Inflammatory macrophage (primary cell): ENCODE measurements at places on chromosomes 5 and 9.

DNA sequence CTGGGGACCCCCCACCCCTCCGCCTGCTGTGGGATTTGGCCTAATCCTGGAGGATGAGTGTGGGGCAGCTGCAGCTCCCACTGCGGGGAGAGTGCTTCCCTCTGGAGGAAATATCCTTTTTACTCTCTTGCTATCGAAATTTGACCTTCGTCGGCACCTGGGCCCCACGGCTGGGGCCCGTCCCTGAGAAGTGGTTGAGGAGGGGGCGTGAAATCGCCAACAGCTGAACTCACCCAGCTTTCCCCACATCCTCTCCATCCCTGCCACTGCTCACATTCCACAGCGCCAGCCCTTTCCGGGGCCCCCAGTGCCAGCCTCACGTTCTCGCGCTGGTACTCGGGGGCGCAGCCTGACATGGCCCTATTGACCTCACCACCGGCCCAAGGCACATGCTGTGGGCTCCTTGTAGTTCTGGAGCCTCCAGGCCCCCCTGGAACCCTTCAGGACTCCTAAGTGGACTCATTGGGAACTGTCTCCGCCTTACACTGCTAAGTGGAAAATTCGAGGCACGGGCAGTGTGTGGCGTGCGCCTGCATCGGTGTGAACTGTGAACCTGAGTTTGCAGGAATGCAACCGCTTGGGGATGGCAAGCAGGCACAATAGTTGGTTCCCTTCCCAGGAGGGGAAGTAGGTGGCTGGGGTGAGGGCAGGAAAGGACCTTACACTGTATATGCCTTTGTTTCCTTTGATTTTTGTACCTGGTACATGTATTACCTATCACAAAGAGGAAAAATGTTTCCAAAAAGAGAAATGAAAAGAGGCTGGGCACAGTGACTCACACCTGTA, 19.2 kb downstream of the FGFR4 start:
- no peak for DNase-seq

DNA sequence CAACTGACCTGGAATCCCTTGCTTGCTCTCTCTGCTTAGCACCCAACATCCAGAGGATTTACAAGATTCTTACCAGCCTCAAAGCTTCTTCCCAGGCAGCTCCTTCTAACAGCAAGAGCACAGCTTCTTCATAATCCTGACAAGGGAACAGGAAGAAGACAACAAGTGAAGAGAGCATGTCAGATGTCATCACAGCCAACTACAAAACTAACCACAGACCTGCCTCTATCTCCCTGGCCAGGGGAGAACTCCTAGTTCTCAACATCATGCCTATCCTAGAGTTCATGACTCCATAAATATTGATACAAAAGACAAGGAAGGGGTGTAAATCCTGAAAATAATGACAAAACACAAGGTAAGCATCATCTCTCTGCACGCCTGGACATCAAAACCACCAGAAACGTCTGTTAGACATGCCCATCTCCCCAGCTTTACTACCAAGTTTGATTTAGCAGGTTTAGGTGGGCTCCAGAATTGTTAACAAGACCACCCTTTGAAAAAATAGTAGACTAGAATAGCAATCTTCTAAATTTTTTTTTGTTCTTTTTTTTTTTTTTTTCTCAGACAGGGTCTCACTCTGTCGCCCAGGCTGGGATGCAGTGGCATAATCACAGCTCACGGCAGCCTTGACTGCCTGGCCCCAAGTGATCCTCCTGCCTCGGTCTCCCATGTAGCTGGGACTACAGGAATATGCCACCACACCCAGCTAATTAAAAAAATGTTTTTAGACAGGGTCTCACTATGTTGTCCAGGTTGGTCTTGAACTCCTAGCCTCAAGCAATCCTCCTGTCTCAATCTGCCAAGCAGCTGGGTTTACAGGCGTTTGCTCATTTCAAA, 20.2 kb downstream of the ACTL7A start:
- no peak for DNase-seq

DNA sequence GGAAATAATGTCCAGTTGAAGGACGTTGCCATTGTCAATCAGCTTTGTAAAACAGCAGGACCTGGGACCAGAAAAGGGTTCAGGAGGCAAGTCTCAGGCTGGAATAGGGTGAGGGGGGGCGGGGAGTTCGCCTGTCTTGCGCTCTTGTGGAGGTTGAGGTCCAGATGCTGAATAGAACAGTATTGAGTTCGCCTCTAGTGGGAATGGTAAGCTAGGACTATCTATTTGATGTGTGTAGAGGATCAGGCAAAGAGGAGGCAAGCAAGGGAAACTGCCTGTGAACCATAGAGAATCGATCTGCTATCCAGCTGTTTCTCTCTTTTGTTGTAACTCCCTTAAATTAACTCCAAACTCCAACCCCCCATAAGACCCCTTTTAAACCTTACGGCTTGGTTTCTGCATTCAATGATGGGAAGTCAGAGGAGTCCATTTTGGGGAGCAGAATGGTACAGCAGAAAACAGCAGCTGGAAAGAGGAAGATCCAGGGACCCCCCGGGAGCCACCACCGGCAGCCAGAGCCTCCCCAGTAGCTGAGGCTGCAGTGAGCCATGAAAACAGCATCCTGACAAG, 133.7 kb downstream of the SLC28A3 start:
- no peak for DNase-seq

DNA sequence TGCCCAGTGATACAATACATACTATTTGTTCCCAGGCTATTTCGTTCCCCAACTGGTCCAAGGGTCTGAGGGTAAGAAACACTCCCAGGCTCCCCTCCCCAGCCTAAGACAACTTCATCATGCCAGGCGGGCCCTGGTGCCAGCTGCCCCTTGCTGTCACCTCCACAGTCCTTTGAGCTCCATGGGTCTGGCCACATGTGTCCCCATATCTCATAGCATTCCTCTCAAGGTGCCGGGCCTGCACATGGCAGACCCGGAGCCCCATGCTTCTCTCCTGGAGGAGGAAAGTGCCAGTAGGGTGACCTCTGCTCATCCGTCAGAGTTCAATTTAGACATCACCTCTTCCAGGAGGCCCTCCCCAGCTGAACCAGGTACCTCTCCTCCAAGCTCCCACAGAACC, 120.5 kb downstream of the C5orf15 start:
- no peak for DNase-seq

DNA sequence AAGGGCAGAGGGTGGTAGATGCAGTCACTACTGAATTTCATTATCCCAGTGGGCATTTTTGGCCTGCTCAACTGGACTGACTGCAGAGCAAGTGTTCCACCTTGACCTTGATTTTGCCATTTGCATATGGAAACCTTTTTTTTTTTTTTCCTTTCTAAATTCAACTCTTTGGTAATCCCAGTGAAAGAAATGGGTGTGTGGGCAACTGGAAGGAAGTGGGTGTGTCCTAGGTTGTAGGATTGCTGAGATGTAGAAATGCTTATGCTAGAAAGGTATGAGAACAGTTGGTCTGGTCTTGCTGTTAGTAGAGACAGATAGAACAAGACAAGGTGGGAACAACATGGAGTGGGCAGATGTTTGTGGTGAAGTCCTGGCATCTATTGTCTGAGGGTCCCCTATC, 7.8 kb upstream of the IL12B start:
- DNase-seq = peak; percentile 16

DNA sequence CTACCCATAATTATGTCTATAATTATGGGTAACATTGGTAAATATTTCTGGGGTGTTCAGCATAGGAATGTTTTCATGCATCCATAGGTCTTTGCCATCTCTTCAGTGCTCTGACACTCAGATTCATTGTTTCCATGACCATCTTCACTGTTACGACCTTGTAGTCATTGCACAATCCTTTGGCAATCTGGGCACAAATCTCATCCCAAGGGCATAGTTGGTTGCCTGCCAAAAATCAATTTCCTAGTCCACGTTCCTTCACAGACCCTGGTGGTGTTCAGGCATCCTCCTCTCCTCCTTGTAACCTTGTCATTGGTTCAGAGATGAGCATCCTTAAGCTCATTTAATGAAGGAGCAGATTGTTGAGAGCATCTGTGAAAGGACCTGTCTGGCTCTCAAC, 1400.7 kb downstream of the CDH12 start:
- no peak for DNase-seq

GRCh38 chr9:112586599-112587155, 100.0 kb downstream of the KIAA1958 start:
- DNase-seq = no peak

- no peak for DNase-seq
These were observed 716.5 kb upstream of the C9orf72 start for GRCh38 chr9:28289746-28290145.

GRCh38 chr5:33662722-33663427, 222.1 kb downstream of the TARS1 start:
- DNase-seq = no peak

DNA sequence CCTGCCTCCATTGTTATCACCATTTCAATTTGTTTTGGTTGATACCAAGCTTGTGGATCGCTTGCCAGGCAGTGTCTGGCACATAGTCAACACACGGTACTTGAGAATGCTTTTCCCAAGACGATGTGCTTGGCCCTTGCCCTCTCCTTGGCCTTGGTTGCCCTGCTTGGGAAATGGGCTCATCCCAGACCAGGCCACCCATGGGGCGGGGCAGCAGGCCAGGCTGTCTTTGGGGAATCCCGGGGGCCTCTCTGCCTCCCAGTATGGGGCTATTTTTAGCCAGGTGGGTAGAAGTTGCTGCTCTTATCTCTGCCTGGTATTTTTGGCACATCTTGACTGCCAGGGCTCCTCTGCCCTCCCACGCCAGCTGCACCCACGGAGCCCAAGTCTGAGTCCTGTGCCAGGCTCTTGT, 49.9 kb downstream of the LMX1B start:
- DNase-seq = no peak
